ENCODE measurements at places on chromosomes 4 and X.
A peak's percentile ranks its signal among the peaks of the same experiment; 100 is the strongest.

DNA sequence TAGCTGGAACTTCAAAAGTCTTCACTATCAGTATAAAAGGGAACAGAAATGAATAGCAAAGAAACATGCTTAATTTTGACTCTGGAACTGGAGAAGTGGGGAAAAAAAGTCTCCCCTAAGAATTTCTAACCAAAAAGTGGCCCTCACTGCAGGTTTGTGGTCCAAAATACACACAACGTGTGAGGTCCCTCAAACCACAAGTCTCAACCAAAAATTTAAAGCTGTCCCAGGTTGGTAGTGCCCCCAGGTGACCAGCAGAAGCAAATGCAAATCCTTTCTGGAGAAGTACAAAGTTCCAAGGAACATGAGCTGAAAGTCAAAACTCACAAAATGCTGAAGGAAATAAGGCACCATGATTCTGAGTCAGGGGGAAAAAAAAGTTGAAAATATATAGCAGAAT lies 23.6 kb upstream of the VAMP7 start:
- DNase-seq = no peak

- no peak for DNase-seq
These were observed 30.7 kb downstream of the DACH2 start for GRCh38 chrX:86178906-86179305.

DNA sequence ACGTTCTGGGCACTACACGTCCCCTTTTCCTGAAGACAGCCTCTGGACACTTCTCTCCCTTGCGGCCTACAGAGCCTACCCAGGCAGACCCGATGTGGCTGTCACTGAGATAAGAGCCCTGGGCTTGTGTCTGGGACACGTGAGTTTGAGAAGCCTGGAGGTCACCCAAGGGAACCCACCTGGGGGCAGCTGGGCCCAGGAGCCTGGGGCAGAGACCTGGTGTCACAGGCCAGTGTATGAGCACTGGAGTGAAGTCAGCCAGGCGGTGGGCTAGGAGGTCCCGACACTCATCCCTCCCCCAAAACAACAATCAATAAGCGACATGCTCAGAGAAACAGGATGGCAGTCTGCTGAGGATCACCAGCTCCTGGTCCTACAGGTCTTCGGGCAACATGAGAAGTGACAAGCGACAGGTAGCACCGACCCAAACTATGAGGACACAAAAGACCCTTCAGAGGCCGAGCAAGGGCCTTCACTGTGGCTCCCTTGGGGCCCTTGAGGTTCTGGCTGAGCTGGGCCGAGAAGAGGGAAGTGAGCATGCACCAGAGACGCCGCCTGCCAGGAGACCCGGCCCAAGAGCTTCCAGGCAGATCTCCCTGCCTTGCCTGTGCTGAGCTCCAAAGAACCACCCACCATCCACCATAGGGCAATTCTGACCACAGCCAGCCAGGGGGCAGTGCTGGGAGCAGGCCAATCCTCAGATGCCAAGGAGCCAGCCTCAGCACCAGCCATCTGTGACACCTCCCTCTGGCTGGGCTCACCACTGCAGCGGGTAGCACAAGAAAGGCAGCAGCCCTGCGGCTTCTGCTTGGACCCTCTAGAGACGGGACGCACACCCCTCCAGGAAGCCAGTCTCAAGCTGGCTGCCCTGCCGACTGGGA lies 11.0 kb upstream of the DUSP9 start:
- DNase-seq = no peak

DNA sequence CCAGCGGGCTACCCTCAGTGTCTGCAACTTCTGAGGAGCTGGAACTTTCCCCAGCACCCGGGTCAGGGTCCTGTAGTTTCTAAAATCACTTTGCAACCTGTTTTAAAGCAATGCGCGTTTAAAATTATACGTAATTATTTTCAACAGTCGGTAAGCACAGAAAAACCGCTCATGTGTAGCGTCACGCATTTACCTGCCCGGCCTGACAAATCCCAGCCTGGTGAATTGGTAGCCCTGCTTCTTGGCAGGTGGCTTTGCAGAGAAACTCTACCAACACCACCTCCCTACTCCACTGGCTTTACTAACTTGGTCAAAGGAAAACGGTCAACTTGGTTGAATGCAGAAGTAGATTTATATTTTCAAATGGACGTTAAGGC lies 640 bp downstream of the BANK1 start:
- peak; percentile 1 for DNase-seq

GRCh38 chrX:49930039-49930438 lies 7.6 kb downstream of the CLCN5 start:
- DNase-seq = no peak

- no peak for DNase-seq
These were observed 516.6 kb downstream of the PPARGC1A start for GRCh38 chr4:23373261-23373660.

DNA sequence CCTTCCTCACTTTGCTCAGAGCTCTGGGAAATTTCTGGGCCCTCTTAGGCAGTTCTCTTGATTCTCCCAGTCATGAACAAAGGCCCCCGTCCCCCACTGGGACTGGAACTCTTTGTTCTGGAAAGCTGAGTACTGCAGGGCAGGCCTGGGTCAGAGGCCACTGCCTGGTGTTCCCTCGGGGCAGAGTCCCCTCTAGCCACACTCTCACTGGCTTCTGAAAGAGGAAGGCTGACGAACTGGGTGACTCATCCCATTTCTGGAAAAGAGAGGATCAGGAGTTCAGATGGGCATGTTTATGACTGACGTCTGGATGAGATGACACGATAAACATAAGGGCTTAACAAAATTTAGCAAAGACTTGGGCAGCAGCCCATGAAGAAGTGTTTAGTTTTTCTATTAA lies 47.7 kb downstream of the DDX3X start:
- no peak for DNase-seq

- no peak for DNase-seq
These were observed 2.5 kb downstream of the GALNT7 start for GRCh38 chr4:173171098-173171497.

DNA sequence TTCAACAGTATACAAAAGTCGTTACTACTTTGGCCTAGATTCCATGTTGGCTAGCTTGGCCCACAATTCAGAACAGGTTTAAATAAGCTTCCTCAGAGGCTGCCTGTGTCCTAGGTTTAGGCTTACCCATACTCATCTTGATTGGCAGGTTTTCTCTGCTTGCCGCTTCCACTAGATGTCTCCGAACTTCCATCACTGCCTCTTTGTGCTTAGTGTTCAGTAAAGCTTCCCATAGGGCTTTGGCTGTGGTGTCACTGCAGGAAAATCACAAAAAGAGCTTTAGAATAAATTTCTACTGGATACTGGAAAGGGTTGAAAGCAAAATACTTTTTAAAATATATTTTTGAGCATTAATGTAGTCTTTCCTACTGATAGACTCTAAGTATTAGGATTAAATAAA lies 52.4 kb downstream of the SCFD2 start:
- no peak for DNase-seq

- DNase-seq = no peak
These were observed 277.6 kb upstream of the NWD2 start for GRCh38 chr4:36966756-36967460.

- DNase-seq = no peak
These were observed 143.0 kb upstream of the MAOA start for GRCh38 chrX:43513085-43513484.

GRCh38 chr4:27198971-27199370 lies 338.3 kb downstream of the STIM2 start:
- DNase-seq = no peak

GRCh38 chr4:11525085-11525484 lies 96.4 kb upstream of the HS3ST1 start:
- no peak for DNase-seq

GRCh38 chr4:108068442-108068841 lies 78.8 kb downstream of the HADH start:
- no peak for DNase-seq

DNA sequence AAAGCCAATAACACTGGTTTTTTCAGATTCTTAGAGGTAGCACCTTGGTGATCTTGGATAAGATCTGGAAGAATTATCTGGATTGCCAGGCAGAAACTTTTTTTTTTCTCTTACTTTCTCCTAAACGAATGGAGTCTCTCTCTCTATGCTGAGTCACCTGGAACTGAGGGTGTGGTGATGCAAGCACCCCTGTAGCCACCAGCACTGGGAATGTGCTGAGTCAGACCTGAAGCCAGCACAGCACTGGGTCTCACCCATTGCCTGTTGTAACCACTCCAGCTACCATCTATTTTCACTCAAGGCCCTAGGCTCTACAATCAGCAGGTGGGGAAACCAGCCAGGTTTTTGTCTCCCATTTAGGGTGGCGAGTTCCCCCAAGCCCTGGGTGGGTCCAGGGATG lies 923.8 kb downstream of the RAPGEF2 start:
- no peak for DNase-seq

GRCh38 chr4:59759082-59759825 lies 1440.9 kb upstream of the ADGRL3 start:
- no peak for DNase-seq

- no peak for DNase-seq
These were observed 265.5 kb downstream of the PPP3CA start for GRCh38 chr4:101081695-101082369.

DNA sequence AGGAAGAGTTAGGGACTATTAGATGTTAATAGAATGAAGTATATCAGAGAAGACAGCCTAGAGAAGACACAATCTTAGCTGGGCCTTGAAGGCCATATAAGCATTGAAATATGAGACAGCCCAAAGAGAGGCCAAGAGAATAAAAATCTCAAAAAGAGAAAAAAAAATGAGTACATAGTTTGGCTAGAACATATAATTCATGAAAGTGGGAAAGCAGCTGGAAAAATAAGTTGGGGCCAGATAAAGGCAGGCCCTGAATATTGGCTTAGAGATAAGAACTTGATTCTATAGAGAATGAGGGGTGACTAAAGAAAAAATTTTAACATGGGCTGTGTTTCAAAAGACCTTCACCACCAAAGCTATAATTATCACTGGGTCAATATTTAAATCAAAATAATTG lies 7.4 kb upstream of the UTP3 start:
- DNase-seq = no peak

DNA sequence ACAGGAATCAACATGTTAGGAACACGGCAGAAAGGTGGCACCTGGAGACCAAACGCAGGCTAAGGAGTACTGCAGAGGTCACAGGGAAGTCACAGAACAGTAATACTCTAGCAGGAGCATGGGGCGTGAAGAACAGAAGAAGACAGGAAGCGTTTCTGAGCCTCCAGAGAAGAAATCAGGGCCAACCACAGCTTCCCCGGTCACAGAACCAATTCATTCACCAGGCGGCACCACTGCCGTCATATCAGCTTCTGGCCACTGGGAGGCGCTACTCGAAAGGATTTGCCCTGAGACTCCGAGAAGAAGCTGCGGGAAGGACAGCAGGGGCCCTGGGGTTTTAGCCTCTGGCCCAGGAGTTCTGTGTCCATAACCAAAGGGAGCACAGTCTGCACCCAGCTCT lies 78.0 kb upstream of the DRD5 start:
- peak; percentile 82 for DNase-seq

GRCh38 chr4:112128452-112128851 lies 16.8 kb upstream of the FAM241A start:
- no peak for DNase-seq

DNA sequence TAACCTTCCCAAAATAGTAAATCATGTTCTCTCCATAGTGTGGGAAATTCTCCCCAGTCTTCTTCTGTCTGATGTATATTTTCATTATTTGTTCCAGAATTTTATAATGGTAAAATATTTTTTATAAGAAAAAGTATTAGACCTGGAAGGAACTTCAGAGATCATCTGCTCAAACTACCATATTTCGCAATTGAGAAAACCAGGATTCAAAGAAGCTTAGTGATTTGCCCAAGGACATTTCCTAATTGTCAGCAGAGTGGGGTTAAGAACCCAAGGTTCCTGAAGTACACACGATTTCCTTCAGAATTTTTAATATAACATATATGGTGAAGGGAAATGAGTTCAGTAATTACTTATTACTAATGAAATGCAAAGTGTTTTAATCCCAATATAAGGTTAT lies 24.1 kb downstream of the OCIAD1 start:
- no peak for DNase-seq

DNA sequence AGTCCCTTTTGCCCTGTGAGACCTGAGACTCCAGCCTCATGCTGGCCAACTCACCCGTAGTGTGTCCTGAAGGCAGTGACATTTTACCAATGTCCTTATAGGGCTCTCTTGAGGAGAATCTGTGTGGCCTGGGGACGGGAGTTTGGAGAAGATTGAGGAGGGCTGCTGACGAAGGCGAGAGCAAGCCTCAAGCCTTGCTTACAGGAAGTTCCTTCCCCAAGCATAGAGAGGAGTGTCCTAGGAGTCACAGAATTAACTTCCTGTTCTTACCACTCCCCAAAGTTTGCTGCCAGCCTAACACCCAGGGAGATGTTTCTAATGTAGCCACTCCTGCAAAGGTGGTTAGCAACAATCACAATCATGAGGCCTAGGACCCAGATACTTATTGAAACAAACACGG lies at the start of gene NXF3:
Gene NXF3, minus strand, starts transcription at position 202 of the 400 bp plus-strand sequence. Its CDS starts 120 bp downstream, at position 82.
- no peak for DNase-seq

- DNase-seq = no peak
These were observed 164.6 kb downstream of the PRKX start for GRCh38 chrX:3548765-3549391.

DNA sequence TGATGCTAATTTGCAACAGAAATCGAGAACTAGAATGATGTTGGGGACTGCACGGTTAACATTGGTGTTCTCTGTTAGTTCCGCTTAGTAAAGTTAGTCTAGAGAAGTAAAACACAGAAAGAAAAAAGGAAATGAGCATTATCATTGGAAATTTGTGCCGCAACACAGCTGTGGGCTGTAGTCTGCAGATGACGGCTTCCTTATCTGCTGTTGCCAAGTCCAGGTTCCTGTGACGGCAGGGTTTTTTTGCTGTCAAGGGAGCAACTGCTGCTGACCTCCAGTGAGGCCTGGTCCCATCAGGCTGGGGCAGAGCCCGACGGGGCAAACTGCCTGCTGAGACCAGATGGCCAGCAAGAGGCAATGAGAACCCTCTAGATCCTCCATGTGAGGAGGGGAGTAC lies 38.9 kb upstream of the PHEX start:
- DNase-seq = no peak

- no peak for DNase-seq
These were observed 104.6 kb upstream of the SRD5A3 start for GRCh38 chr4:55241461-55241860.

DNA sequence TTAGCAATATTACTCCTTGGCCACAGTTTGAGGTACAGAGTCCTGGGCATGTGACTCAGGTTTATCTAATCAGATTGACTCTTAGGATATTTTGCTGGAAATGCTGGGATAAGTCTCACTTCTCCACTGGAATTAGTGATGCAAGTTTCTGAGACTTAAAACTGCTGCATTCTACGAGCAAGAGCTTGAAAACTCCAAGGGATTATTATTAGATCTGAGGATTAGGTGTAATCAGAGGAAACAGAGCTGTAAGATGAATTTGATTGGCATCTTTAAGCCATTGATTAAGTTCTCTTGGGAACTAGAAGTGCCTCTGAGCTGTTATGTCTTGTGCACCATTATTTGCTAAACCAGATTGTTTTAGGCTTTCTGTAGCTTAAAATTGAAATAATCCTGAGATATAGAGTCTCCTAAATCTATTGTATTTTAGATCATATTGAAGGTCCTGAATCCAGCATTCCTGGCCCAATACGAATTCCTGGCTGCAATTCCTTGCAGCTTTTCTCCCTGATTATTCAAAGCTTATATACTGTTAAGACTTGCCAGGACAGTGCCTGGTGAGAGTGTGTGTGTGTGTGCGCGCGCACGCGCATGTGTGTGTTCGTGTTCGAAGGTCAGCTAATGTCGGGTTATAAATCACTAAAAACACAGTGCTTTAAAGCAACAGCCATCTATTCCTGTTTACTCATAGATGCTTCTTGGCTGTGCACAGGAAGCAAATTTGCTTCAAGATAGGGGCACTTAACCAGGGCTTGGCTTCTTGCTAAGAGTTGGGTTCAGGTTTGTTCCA lies 735.1 kb downstream of the STIM2 start:
- no peak for DNase-seq

Data from CD4-positive, CD25-positive, alpha-beta regulatory T cell (primary cell).